ENCODE measurements at places on chromosomes 2 and 18. TPM values are rescaled to one million over a fixed set of nuclear protein-coding genes. Genes with fewer than 3 reads are reported as not detected.

Gene MYO7B
- total RNA-seq: not detected

Gene SCTR
- total RNA-seq: not detected

Gene MAP4K4
- total RNA-seq: 82.2 TPM

Gene EML4
- 31.9 TPM for total RNA-seq

Gene PDE11A
- total RNA-seq: not detected

Gene DYNAP
- total RNA-seq: not detected

Gene VIL1
- not detected for total RNA-seq

Gene FBLN7
- total RNA-seq: under 0.01 TPM

Gene SERPINB8
- 64.8 TPM for total RNA-seq

Gene ANKRD30B
- not detected for total RNA-seq

Gene RAD51AP2
- 0.13 TPM for total RNA-seq

Gene CNTNAP5
- total RNA-seq: not detected

Gene KCNJ3
- not detected for total RNA-seq

Gene ABCB11
- 0.26 TPM for total RNA-seq

Gene MAPK4
- not detected for total RNA-seq

Gene DSC3
- 193 TPM for total RNA-seq

Gene KCNE4
- total RNA-seq: 0.26 TPM

Gene RESP18
- total RNA-seq: not detected

Gene ADD2
- total RNA-seq: not detected

Gene MAP3K19
- total RNA-seq: not detected

Gene EPC2
- total RNA-seq: 10.8 TPM

Gene PLB1
- 1.6 TPM for total RNA-seq

Gene CCDC148
- total RNA-seq: 0.26 TPM

Gene RAX
- total RNA-seq: not detected

Gene CFAP65
- not detected for total RNA-seq

Gene FSIP2
- 0.26 TPM for total RNA-seq

Gene ARL5A
- 66.6 TPM for total RNA-seq

Gene IL18R1
- 5.3 TPM for total RNA-seq

Gene SUMO1
- 97.7 TPM for total RNA-seq

Gene KCNG3
- total RNA-seq: not detected

Gene ST8SIA5
- not detected for total RNA-seq

Data from bronchial epithelial cell (primary cell).